NCI-H2081 (cell line): ENCODE measurements at places on chromosomes 3 and 15.

DNA sequence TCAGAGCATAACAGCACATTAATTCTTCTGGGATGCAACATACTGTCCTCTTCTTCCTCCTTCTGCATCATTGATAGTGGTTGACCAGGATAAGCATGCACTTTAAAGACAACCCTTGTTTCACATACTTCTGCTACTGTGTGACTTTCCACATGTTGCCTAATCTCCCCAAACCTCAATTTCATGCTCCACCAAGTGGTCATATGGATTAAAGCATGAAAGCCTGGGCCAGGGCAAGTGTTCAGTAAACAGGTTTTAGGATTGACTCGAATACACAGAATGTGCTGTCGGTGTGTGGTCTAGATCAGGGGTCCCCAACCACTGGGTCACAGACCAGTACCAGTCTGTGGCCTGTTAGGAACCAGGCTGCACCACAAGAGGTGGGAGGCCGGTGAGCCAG, 22.5 kb upstream of the BFSP2 start:
- DNase-seq, result peak; percentile 34

DNA sequence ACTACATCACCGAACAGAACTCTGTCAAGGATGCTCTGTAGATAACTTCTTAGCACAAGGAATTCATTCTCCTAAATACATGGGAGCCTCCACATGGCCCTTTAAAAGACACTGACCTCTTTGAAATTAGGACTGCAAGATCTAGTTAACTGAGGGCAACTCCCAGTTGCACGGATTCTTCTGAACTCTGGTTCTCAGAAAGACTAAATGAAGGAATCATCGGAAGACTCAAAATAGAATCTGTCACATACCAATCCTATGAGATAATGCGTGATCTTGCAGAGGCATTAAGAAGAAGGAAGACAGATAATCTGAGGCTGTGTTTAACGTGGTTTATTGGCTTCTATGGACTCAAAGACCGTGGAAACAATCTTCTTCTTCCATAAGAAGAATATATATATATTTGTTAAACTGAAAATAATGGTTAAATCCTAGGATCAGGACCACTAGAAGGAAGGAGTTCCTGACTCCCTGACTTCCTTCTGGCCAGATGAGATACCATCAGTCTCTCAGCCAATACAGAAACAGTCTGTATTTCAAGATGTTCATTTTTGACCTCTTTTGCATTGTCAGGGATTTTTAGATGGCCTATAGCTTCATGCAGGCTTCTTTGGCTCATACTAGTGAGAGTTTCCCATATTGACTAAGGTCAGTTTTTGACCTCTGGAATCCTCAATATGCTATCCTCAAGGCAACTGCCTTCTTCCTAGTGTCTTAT, 33.9 kb upstream of the TBC1D23 start:
- DNase-seq, result no peak

DNA sequence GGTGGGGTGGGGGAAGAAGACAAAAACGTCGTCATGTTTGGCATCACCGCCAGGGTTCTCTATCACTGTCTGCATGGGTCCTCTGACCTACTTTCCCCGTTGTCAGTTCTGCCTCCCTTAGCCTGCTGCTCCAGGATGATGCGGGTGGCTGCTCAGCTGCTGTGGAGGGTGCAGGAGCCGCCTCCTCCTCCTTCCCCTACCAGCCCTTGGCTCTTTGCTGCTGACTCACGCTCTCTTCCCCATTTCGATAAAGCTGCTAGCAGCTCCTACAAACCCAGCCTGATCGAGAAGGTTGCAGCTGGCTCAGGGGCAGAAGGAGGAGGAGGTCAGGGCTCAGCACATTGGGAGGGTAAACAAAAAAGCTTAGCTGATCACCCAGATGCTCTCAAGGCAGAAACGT, 49.5 kb upstream of the SEC13 start:
- no peak for DNase-seq

GRCh38 chr15:100384108-100384410, 42.3 kb upstream of the ADAMTS17 start:
- DNase-seq, result no peak

DNA sequence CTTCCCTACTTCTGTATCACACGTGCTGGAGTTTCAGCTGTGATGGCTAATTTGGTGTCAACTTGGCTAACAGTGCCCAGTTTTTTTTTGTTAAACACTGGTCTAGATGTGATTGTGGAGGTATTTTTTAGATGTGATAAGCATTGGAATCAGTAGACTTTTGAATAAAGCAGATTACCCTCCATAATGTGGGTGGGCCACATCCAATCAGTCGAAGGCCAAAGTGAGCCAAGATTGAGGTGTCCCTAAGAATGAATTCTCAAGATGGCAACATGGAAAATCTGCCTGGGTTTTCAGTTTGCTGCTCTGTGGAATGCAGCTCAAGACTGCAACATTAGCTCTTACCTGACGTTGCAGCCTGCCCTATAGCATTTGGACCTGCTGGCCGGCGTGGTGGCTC, 68.8 kb upstream of the AGBL1 start:
- no peak for DNase-seq

- DNase-seq, result no peak
Observed at GRCh38 chr3:112372396-112372795, 39.4 kb downstream of the CD200 start.

DNA sequence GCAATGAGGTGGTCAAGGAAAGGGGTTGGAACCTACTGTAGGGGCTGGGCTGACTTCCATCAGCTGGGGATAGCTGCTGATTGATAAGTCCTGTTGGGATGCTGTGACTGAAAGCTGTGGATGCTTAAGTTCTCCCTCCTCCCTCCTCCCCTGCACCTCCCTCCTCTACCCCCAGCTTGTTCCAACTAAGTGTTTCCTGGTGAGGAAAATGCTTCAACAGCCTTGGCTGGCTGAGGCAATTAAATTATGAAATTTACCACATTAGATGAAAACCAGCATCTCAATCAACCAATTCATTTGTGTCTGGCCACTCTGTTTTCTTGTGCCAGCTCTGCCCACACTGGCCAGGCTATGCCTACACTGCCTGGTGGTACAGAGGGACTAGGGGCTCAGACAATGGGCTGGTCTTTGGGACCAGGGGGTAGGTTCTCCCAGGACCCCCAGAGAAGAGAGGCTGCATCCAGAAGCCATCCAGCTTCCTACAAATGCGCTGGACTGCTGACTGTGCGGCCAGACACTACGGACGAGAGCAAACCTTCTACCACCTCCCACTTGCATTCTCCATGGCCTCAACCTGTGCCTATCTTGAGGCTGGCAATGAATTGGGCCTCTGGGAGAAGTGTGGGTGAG, 2.5 kb downstream of the KLHL25 start:
- no peak for DNase-seq

DNA sequence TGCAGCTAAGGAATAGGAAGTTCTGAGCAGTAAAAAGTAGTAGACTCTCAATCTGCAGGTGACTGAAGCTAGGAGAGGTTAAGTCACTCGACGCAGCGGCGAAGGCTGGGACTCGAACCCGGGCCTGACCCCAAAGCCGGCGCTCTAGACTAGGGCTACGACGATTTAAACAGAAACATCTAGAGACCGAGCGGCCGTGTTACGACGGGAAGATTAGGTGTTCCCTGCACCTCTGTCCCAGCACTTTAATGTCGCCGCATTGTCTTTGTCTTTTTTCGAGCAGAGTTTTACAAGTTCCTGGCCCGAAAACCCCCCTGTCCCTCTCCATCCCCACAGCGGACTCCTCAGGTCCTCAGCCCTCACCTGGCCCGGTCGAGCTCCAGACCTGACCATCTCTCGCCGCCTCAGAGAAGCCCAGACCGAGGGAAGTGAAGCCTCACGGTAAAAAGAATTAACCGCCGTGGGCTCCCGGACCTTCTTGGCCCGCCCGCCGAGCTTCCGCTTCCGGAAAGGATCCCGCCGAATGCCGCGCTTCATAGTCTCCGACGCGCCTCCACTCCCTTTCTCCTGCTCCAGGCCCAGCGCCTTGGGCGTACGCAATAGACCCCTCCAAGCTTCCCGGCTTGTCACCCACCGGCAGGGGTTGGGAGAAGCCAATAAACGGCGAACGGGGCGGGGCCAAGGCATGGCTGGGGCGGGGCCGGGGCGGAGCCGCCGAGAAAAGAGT, at the start of gene CCDC14:
Gene CCDC14, minus strand, starts transcription at position 449 of the 727 bp plus-strand sequence. Its CDS starts 56 bp downstream, at position 393.
- DNase-seq, result peak; percentile 99

GRCh38 chr3:183909030-183909600, 24.4 kb upstream of the PARL start:
- DNase-seq, result no peak

GRCh38 chr15:100075229-100075628, 266.5 kb downstream of the ADAMTS17 start:
- DNase-seq, result no peak

DNA sequence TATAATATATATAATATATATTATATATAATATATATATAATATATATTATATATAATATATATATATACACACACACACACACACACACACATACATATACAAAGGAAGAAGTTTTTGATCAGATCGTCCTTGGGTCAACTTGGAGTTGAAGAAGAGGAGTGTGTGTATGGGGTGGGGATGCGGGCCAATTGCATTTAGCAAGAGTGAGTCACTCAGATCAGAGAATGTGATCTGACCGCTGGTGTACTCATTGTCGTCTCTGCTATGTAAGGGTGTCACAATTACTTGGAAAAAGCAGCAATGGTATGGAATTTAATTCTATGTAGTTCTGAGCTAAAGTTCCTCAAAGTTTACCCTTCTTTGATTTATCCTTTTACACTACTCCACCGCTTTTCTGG, 4.6 kb upstream of the VGLL3 start:
- DNase-seq, result no peak

DNA sequence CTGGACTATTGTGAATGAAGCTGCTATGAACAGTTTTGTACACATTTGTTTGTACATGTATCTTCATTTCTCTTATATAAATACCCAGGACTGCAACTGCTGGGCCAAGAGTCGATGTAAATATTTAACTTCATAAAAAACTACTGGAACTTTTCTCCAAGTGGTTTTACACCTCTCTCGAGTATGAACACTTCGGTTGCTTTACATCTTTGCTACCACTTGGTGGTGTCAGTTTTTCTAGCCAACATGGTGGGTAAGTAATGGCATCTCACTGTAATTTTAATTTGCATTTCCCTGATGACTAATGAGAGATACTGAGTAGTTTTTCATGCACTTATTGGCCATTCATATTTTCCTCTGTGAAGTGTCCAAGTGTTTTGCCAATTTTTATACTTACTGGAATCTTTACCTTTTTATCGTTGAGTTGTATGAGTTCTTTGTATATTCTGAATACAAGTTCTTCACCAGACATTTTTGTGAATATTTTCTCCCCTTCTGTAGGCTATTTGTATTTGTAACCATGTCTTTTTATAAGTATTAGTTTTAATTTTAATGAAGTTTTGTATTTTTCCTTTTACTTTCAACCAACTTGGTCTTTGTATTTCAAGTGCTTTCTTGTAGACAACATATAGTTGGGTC, 44.4 kb downstream of the PCOLCE2 start:
- DNase-seq, result peak; percentile 59

- no peak for DNase-seq
Observed at GRCh38 chr3:50167069-50167840, 12.1 kb downstream of the SEMA3F start.

GRCh38 chr15:40958146-40958545, 4.9 kb downstream of the CHAC1 start:
- DNase-seq, result no peak
